Fibroblast of gingiva (primary cell): ENCODE measurements at places on chromosomes 11 and 22.

- DNase-seq = peak; percentile 80
These were observed 110.2 kb downstream of the RBFOX2 start for GRCh38 chr22:35918456-35918855.

DNA sequence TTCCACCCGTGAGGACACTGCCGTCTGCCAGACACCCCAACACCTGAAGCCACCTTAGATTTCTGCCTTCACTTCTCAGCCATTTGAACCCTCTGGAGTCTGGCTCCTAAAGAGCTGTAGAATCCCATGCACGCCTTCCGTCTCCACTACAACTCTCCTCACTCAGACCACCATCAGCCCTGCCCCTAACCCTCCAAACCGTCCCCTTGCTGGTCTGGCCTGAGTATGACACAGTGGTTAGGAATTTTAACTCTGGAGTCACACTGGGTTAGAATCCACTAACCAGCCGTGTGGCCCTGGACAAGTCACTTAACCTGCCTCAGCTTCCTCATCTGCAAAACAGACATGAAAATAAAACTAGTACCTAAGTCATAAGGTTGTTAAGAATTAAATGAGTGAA lies 3.0 kb downstream of the CNIH2 start:
- no peak for DNase-seq

- peak; percentile 32 for DNase-seq
These were observed 407.3 kb downstream of the TMEM135 start for GRCh38 chr11:87444993-87445392.

DNA sequence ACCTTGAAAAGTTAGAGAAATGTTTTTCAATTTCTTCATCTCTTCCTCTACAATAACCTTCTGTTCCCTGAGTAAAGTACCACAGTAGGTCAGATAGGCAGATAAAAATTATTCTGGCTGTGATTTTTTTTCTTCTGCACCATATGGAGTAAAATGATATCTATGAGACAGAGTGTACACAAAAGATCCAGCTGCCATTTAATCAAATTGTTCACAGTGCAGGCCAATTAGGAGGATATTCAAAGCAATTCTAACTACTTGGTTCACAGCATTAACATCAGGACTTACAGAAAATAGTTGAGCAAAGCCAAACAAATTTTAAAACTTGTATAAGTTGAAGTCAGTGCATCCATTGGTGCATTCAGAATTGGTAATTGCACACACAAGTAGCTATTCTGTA lies 147.9 kb upstream of the LUZP2 start:
- DNase-seq = no peak

- peak; percentile 3 for DNase-seq
These were observed 56.8 kb downstream of the FCHSD2 start for GRCh38 chr11:73085189-73085875.

GRCh38 chr22:43829904-43830851 lies 18.1 kb upstream of the EFCAB6 start:
- DNase-seq = peak; percentile 92

GRCh38 chr11:127965939-127966668 lies 621.3 kb downstream of the ETS1 start:
- DNase-seq = no peak

DNA sequence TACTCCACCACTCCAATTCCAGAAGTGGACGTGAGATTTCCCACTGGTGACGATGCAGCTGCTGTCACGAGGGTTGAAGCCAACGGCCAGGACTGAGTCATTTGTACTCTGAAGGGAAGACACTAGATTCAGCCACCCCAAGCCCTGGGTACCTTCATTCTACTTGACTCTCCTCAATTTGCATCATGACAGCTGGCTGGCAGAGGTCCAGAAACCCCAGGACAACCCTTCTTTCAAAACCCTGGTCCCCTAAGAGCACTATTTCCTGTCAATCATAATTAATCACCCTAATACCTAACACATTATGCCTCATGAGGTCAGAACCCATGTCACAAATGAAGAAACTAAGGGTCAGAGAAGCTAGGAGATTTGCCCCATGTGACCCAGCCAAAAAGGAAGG lies 4.9 kb downstream of the EML3 start:
- DNase-seq = no peak

GRCh38 chr22:30731658-30732057 lies 37.0 kb downstream of the OSBP2 start:
- DNase-seq = no peak

DNA sequence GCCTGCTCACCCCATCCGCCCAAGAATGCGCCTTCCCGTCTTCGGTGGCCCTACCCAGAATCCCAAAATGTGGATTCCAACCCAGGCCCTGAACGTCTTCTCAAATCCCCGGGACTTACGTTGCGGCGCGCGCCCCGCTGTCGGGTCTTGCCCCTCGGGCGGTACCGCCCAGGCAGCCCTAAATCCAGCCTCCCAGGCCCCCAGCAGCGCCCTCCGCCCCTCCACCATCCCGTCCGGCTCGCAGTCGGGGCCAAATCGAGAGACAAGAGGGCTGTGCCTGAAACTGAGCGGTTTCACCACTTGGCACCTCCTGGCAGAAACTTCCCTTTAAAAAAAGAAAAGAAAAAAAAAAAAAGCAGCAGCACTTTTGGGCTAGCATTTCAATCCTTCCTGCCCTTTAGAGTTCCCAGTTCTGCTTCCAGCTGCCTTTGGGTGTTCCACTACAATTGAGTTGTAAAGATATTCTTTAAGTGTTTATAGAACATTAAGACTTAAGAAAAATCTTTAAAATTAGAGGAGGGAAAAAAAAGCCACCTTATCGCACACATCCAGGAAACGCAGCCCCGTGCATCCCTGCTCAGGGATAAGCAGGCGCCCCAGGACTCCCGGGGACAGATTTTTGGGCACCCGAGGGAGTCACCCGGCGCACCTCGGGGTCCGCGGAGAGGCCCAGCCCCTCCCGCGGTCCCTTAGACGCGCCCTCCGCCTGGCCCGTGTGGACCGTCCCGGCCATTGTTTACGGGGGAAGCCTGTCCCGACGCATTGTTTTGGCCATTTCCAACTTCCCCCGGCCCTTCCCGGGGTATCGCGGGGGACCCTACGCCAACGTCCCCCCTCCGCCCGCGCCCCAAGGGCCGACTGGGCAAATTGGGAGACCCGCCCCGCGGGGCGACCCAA lies 57.6 kb downstream of the KCNJ4 start:
- DNase-seq = peak; percentile 58

DNA sequence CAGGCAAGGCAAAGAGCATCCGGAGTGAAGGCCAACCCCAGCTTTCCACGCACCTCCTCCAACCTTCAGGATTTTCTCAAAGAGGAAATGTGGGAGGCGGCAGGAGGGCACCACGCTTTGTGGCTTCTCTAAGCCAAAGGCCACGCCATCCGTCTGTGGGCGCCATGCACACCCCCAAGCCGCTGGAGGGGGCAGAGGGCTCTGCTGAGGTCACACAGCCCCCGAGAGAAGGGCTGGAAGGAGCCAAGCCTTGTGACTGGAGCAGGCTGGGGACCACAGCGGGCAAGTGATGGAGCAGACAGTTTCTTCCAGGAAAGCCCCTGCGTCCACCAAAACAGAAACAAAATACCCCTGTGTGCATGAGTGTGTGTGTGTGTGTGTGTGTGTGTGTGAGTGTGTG lies 527.4 kb downstream of the BRD1 start:
- no peak for DNase-seq

- DNase-seq = no peak
These were observed 33.7 kb upstream of the PDE3B start for GRCh38 chr11:14609902-14610301.

- DNase-seq = no peak
These were observed 5.4 kb upstream of the ELFN2 start for GRCh38 chr22:37432708-37433054.

DNA sequence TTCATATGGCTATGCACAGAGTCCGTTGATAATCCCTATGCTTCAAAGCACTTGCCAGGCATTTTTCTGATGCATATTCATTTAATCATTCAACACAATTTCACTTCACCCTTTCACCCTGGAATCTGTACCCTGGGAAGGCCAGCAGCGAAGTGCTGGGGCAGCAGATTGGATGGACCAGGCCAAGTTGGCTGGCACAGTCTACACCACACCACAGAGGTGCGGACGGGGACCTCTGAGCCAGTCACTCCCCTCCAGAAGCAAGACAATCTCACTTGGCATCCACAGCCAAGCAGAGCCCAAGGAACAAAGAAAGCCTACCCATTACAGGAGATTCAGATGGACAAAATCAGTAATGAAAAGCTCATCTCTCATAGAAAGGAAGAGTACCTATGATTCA lies 130.2 kb downstream of the GALNT18 start:
- DNase-seq = no peak

GRCh38 chr22:29442976-29443375 lies 4.6 kb downstream of the RFPL1 start:
- no peak for DNase-seq

GRCh38 chr11:114438303-114438702 lies 964 bp upstream of the REXO2 start:
- no peak for DNase-seq

GRCh38 chr11:122742301-122743018 lies 86.9 kb downstream of the UBASH3B start:
- DNase-seq = no peak

- no peak for DNase-seq
These were observed 428.5 kb downstream of the METTL15 start for GRCh38 chr11:28536504-28537267.

GRCh38 chr11:62104816-62105653 lies 18.8 kb upstream of the INCENP start:
- DNase-seq = peak; percentile 92

GRCh38 chr11:69799582-69799981 lies 19.6 kb downstream of the FGF3 start:
- DNase-seq = no peak

GRCh38 chr11:41309716-41310115 lies 149.7 kb downstream of the LRRC4C start:
- DNase-seq = no peak
